ENCODE measurements at places on chromosomes 2 and 18.

- DNase-seq = no peak
Measured at GRCh38 chr2:239949075-239949474, 76.1 kb downstream of the NDUFA10 start.

DNA sequence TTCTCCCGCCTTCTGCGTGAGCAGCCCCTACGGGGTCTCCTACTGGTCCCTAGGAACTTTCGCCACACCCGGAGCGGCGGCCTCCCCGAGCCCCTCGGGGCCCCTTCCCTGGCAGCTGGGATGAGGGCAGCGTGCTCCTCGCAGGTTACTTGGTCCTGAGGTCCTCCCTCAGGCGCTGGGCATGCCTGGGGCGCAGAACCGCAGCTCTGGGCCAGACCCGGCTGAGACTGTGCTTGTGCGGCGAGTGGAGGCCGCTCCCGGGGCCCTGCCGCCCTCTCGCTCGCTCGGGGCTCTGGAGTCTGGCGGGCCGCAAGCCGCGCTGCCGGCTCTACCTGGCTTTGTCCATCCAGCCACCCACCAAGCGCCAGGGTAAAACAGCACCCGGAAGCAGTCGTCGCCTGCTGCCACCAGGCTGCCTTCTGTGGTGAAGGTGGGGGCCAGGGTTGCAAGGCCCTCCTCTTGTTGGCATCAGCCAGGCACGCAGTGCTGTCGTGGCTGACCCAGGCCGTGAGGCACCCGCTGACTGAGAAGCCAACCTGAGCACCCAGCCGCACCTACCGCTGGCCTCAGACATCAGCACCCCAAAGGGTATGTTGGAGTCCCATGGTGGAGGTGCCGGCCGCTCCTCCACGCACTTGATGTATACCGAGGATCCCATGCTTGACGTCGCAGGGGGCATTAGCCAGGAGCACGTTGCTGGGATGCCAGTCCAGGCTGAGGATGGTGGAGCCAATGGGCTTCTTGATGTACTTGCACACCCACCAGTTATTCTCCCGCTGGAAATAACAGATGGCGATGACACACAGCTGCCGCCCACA lies 46.1 kb upstream of the PTH2R start:
- DNase-seq = no peak

GRCh38 chr2:221836095-221836494 lies 264.0 kb upstream of the EPHA4 start:
- no peak for DNase-seq

GRCh38 chr2:118249531-118249930 lies 161.3 kb downstream of the INSIG2 start:
- no peak for DNase-seq

- no peak for DNase-seq
Measured at GRCh38 chr2:137976274-137976673, 12.0 kb downstream of the HNMT start.

GRCh38 chr2:147297820-147298219 lies 547.0 kb upstream of the ACVR2A start:
- no peak for DNase-seq

DNA sequence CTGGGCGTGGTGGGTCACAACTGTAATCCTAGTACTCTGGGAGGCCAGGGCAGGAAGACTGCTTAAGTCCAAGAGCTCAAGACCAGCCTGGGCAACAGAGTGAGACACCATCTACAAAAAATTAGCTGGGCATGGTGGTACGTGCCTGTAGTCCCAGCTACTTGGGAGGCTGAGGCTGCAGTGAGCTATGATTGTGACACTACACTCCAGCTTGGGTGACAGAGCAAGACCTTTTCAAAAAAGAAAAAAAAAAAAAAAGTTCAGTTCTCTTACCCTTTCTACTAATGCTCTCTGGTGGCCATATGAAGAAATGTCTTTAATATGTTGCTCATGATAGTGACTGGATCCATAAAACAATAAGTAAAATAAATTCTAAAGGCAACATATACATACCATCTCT lies 14.9 kb downstream of the TYW5 start:
- DNase-seq = no peak
